ENCODE measurements at places on chromosomes 7 and 10. TPM values are rescaled to one million over a fixed set of nuclear protein-coding genes. Genes with fewer than 3 reads are reported as not detected.

The PPP1R9A gene
- total RNA-seq: 0.14 TPM

The ZNF467 gene
- total RNA-seq: 0.72 TPM

The SLC16A12 gene
- 0.14 TPM for total RNA-seq

The METTL27 gene
- 2.4 TPM for total RNA-seq

The SLK gene
- 59.3 TPM for total RNA-seq
